ENCODE measurements at places on chromosomes 3 and 15.

- no peak for DNase-seq
These were observed 22.5 kb downstream of the LRTM1 start for GRCh38 chr3:54905261-54905888.

DNA sequence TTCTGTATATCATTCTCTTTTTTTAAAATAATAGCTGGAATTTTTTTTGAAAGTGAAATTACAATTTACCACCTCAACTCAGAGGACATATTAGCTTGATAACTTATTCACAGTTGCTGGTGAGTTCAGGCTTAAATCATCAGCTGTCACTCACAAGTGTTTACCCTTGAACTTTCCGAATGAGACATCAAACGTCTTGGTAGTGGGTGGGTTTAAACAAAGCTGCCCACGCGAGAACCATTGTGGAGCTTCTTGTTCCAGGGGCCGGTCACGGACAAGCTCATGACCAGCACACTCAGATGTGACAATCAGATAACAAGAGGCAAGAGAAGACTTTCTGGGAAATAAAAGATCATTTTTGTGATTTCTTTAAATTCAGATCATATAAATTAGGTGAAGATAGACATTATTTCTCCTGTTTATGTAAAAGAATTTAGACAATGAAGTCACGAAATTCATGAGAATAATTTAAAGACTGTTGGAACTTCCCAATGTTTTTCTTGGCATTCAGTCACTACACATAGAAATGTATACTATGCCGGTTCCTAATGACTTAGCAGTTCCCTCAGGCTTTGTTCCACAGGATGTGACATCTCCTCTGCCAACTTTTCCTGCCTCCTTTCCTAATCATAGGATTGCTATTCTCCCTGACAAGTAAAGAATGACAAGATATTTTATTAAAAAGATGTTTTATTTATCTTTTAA lies 29.3 kb downstream of the BTD start:
- DNase-seq = peak; percentile 67

- no peak for DNase-seq
These were observed 359.4 kb downstream of the VPS13C start for GRCh38 chr15:61700803-61701202.

DNA sequence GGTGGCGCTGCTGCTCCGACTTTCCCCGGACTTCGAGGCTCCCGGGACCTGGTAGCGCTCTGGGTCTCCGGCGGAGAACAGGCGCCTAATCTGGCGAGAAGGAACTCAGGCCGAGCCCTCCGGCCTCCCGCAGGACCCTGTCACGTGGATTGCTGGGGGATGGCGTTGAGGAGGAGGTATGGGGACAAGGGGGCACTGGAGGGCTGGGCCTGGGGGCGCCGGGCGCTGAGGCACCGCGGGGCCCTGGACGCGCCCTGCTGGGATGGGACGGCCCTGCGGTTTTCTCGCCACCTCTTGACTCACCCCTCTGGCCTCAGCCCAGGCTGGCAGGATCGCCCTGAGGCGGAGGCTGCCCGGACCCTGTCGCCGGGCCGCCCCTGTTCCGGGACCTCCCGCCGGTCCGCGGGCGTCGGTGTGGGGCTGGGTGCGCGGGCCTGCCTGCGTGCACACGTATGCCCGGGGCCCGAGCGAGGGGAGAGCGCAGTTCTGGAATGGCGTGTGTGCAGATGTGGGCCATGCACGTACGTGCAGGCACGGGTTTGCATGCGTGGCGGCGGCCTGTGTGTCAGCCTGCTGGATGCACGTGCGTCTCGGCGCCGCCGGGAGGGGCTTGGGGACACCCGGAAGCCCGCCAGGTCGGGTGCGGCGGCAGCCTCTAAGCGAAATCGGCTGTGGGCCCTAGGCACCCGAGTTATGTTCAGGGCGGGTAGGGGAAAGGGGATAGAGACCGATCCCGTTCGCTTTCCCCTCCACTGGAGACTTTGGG lies 752 bp downstream of the C15orf39 start:
- DNase-seq = peak; percentile 79

DNA sequence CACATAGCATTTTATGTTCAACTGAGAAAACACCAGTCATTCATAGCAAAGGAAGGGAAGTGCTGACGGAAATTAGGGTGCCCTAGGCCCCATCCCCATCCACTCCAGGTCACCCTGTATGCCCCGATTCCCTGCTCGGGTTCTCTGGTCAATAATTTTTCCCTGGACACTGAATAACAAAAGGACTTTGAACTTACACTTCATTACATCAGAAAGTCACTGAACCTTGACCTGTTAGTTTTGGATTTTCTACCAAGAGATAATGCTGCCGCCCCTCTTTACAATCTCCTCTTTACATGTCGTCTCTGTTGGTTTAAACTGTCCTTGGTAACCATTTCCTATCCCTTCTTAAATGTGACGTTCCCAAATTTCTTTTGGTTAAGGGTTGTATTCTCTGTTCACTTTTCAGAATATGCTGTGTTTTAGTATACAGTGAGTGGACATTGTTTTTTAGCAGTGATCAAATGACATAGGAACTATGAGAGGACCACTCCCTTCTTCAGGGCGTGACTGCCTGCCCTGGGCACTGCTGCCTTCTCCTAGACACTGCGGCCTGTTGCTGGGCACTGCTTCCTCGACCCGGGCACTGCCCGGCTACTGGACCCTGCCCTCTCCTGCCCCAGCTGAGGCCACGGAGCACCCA lies 13.6 kb upstream of the AHSG start:
- DNase-seq = no peak

DNA sequence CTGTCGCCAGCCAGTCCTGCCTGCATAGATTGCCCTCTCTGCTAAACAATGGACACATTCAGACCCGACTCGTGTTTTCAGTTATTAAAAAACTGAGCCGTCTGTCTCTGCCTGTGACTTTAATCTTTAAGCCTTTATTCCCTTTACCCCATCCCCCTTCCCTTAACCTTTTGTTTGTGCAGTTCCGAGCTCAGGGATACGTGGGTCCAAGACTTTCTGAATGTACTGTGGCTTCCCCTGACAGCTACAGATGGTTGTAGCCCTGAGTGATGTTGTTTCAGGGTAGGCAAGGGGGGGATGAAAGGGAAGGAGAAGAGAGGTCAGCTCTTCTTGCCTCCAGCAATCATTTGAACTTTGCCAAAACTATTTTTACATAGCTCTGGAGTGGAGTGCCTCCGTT lies 44.6 kb downstream of the EEFSEC start:
- DNase-seq = no peak

- no peak for DNase-seq
These were observed 16.9 kb downstream of the APOD start for GRCh38 chr3:195566797-195567196.

DNA sequence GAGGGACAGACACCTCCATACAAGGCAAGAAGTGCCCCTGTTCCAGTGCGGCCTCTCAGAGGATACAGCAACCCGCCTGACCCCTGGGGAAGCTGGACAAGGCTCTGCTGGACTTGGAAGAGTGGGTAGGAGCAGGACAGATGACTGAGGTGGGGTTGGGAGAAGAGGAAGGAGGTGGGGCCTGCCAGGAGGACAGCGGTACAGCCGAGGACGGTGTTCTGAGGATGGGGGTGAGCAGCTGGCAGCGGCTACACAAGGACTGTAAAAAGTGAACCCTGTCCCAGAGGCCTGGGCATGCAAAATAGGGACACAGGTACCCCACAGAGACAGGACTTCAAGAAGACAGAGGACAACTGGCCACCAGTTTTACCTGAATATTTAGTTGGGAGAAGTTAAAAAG lies 23.5 kb upstream of the ELP6 start:
- no peak for DNase-seq

GRCh38 chr3:73547427-73548248 lies 77.1 kb downstream of the PDZRN3 start:
- DNase-seq = peak; percentile 68

GRCh38 chr3:174812172-174812862 lies 46.8 kb upstream of the NAALADL2 start:
- no peak for DNase-seq

DNA sequence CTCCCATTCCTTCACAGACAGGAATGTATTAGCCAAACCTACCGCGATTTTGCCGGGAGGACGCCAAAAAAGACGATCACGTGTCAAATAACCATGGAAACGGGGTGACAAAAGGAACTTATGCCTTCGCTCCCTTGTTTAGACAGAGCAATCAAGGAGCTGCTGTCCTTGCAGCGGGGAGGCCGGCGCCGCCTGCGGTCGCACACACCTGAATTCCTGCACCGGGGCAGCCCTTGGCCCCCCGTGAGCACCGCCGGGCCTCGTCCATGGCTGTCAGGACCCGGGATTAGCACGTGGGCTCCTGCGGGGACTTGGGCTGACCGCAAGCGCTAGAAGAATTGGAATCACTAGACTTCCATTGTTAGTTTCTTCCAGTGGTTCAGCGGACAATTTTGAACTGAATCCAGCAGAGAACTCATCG lies 193.1 kb downstream of the SHQ1 start:
- DNase-seq = peak; percentile 87

GRCh38 chr15:64622410-64623260 lies 152.8 kb downstream of the RBPMS2 start:
- DNase-seq = no peak

DNA sequence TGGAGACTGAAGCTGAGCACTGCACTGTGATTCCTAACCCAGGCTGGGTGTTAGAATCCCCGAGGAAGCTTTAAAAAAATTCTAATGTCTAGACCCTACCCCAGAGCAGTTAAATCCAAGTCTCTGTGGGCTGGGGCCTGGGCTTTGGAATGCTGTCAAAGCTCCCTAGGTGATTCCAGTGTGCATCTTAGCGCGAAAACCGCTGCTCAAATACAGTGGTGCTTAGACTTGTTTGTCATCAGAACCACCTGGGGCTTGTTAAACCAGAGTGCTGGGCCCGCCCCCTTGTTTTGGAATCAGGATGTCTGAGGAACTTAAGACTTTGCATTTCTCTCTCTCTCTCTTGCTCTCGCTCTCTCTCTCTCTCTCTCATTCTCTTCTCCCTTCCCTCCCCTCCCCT lies 20.7 kb downstream of the RHCG start:
- no peak for DNase-seq

GRCh38 chr15:64915518-64916227 lies 4.0 kb downstream of the ANKDD1A start:
- DNase-seq = no peak

DNA sequence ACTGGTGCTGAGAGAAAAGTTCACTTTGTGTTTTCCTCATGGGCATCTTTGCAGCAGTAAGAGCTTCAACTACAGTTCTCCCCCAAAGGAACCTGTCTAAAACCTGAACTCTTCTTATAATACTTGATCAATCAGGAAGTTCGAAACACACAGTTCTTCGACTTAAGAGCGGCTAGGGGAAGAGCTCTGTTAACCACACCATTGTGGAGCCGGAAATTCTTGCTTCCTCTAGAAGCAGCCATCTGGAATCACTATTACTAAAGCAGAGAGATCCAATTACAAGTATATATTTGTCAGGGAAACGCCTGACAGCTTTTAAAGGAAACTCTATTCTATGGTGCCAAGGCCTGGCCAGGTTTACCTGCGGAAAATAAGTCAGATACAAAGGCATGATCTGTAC lies 337.3 kb upstream of the CBLB start:
- peak; percentile 39 for DNase-seq

DNA sequence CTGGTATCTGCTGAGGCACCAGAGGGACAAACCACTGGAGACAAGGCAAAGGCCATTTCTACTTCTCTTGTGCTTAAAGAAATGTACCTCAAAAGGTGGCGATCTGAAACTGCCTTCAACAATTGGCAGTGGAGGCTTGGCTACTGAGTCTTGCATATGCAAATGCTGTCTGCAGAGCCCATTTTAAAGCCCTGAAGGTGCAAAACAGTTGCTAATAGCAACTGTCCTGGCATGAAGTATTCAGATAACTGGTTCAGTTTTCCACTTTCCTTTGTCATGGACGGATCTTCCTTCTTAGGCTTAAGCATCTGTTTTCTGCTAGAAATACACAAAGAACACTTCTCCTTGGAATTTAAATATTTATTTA lies 71.4 kb upstream of the PSMD6 start:
- no peak for DNase-seq

DNA sequence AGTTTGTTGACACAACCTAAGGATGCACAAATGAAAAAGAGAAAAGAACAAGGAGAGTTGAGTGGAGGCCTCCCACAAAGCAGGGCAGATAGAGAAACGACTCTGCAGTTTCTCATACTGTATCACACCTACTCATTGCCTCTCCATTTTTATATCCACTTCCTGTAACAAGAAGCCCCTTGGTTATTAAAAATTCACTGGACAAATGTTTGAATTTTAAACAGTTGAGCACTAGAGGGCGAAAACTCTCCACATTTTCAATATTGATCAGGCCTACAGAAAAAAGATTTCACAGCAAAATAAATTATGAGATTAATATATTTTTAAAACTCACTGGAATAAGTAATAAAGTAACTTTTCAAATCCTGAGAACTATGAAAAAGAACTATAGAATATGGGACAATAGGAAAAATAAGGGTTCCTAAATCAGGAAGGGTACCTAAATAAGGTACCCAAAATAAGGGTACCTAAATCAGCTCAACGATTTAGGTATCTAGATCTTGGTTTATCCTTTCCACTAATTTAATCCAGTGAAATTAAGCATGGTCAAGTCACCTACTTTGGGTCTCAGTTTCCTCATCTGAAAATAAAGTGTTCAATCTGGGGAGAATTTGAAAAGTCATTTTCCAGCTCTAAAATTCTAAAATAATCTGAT lies 47.0 kb upstream of the PPIB start:
- peak; percentile 69 for DNase-seq

DNA sequence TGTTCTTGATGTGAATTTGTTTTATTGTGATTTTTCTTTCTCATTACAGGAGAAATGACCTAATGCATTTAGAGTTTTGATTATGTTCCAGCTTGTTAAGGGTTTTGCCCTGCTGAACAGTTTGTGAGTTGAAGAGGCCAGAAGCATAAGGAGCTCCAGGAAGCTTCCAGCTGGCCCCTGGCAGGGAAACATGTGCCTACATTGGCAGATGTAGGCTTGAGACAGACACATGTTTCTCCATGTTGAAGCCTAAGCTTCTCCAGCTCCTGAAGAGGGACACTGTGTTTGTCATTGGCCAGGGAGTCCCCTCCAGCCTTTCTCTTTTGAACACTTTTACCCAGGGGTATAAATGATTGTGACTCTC lies 88.4 kb downstream of the ASB7 start:
- no peak for DNase-seq

- DNase-seq = no peak
These were observed 218.8 kb downstream of the UBE2E2 start for GRCh38 chr3:23421811-23422516.

- no peak for DNase-seq
These were observed 61.8 kb downstream of the SLC7A14 start for GRCh38 chr3:170524073-170524472.

- no peak for DNase-seq
These were observed 122.1 kb downstream of the MCTP2 start for GRCh38 chr15:94353488-94353820.

DNA sequence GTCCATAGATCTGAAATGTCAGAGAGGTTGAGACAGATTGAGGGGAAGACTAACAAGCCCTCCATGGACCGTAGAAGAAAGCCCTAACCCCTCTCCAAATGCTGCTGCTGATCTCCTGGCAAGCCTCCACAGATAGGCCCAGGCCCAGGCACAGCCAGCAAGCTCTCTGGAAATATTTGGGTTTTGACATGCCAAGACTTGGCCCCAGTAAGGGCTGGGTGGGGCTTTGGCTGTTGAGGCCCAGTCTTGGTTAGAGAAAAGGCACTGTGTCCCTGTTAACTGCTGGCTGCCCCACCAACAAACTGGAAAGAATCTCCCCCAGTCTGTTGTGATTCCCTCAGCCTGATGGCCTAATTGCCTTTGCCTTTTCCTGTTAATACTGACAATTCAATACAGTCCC lies 208.8 kb upstream of the CTDSPL start:
- no peak for DNase-seq
